ENCODE measurements at places on chromosomes 7 and 10. TPM values are rescaled to one million over a fixed set of nuclear protein-coding genes. Genes with fewer than 3 reads are reported as not detected.
A peak's percentile ranks its signal among the peaks of the same experiment; 100 is the strongest.

GRCh38 chr7:96636342-96636860, 73.2 kb downstream of the SEM1 start:
- DNase-seq = no peak

DNA sequence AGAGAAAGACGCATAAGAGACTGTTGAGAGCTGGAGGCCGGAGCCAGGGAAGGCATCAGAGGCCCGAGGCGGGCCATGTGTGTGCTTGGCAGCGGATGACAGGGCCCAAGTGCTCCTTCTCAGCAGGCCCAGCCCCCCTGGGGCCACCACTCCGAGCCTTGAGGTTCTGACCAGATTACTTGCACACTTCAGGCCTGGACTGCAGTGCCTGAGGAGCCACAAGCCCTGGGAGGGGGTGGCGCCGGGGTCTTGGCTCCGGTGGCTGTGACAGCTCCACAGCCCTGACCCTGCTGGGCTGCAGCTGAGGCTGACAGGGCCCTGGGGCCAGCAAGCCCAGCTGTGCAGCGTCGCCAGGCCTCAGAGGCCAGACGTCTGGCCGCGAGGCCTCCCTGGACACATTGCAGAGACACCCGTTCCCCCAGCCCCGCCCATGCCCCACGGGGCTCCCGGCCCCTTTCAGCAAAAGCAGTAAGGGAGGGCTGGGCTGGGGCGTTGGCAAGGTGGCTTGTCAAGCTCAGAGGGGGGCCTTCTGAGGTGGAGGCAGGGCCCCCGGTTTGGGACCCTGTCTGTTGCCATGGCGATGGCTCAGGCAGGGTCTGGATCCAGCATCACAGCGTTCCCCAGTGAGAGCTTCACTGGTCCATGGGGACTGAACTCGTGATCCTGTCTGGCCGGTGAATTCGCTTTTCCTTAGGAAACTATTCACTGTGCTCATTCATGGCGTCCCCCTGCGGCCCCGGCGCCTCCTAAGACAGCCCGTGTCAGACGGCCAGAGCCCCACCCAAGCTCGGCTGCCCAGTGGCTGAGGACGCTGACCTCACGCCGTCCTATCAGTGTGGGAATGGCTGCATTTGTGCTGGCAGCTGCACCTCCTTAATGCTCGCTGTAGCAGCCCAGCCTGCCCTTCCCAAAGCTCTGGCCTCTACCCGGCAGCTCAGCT, 5.7 kb downstream of the ELN start:
- DNase-seq = no peak

DNA sequence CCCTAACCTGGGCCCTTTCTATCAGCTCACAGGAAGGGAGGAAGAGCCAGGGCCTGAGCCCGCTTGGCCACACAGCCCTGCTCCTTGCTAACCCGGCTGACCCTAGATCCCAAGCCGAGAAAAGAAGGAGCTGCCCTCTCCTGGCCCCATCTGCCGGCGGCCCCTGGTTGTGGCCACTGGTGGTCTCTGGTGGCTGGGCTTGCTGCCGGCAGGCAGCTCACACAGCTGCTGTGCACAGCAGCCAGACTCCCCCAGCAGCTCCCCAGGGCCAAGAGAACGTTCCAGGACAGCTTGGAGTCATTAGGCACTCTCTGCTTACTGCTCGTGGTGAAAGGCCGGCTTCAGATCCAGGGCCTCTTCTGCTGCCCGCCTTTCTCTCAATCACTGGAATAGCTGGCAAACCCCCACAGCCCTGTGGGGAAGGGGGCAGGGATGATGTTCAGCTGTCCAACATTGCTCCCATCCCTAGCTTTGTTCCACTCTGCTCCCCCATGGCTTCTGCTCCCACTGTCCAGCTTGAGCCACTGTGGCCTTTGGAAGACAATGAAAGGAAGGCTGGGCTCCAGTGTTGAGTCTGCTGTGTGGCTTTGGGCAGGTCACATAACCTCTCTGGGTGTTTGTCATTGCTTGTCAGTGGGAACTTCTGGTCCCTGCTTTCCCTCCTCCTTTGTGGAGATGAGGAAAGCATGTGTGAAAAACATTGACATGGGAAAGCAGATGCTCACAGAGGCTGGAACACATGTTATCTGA, 35.4 kb upstream of the COL13A1 start:
- peak; percentile 64 for DNase-seq

Gene CALHM2
- 2.6 TPM for total RNA-seq

Gene ACTL6B
- not detected for total RNA-seq

Gene LRIT1
- not detected for total RNA-seq
